ENCODE measurements at places on chromosomes 7 and 10. TPM values are rescaled to one million over a fixed set of nuclear protein-coding genes. Genes with fewer than 3 reads are reported as not detected.

GRCh38 chr7:149599636-149600206 lies 102.1 kb upstream of the ZNF746 start:
- DNase-seq = no peak

DNA sequence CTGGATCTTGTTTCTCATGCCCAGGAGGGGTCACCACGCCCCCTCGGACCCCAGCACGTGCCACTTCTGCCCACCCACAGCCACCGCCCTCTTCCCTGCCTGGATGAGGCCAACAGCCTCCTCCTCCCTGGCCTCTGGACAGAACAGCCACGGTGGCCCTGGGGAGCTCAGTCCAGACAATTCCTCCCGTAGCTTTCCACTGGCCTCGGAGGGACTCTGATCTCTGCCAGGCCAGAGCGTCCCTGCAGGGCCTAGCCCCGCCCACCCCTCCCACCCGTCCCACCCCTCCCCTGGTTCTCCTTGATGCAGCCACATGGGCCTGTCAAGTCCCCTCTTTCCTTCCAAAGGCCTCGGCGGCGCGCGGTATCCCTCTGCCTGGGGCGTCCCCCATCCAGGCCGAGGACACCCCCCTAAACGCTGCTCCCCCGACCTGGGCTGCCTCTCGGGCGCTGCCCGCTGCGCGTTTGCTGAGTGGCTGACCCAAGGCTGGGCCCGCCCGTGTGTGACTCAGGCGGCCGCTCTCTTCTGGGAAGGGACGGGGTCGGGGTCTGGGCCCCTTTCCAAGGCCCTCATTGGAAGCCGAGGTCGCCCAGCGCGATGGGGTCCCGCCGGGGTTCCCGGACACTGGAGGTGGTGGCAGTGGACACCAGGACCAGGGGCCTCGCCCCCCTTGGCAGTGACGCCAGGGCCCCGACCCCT lies 557 bp downstream of the TMEM120A start:
- no peak for DNase-seq

DNA sequence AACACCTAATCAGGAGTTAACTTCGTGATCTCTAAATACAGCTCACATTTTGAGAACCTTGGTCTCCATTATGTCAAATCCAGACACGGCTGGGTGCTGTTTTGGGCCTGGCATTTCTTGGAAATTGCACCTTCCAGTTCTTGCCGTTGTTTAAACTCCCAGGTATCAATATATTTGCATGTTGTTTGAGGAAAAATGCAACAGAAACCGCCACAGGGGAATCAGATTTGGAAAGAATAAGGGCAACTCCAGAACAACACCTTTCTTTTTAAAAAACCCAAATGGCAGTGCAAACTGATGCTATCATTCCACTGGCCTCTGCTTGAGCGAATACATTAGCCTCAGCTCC lies 162.0 kb downstream of the FGFR2 start:
- no peak for DNase-seq

GRCh38 chr10:31700181-31700611 lies 228.4 kb downstream of the ARHGAP12 start:
- DNase-seq = no peak

Gene ORC5
- 17.0 TPM for total RNA-seq

GRCh38 chr7:36306722-36307121 lies 82.9 kb upstream of the ANLN start:
- DNase-seq = no peak

Gene PSMC2
- 124 TPM for total RNA-seq

DNA sequence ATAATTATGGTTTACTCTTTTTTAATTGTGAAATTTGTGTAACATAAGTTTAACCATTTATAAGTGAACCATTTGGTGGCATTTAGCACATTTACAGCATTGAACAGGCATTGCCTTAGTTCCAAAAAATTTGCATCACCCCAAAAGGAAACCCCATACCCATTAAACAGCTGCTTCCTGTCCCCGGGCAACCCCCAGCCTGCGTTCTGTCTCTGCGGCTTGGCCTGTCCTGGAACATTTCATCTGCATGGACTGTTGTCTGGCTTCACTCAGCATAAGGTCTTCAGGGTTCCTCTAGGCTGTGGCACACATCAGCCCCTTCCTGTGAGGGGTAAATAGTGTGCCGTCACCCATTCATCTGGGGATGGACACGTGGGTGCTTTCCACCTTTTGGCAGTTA lies 6.9 kb downstream of the RET start:
- no peak for DNase-seq

GRCh38 chr7:26480156-26480555 lies 188.5 kb downstream of the SNX10 start:
- DNase-seq = no peak

Gene CNTNAP2
- 2.7 TPM for total RNA-seq

DNA sequence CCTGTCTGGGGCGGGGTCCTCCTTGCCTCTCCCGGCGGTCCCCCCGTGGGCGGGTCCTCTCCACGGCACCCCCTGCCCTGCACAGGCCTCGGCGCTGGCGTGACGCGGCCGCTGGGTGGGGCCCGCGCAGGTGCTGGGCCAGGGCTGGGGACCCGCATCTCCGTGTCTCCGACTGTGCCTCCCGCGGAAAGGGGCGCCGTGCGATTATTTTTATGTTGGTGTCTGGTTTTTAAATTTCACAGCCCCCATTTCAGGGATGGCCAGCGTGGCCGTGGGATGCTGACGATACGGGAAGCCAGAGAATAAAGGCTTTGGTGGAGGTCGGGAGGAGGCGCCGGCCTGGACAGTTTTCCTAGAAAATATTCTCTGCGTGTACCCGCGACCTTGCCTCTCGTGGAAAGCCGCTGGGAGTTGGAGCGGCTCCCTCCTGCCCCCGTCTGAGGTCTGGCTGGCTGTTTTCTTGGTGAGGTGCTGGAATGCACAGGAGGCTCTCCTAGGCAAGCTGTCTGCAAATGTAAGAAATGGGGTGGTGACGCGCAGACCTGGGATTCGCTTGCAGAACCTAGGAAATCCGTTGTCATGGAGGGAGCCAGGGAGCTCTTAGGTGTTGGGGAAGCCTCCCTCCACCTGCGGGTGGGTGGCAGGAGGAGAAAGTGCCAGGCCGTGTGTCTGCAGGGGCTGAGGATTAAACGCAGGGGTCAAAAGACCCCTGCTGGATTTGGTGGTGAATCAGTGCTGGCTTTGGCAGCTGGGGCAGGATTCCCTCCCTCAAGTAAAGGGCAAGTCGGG lies 28.7 kb upstream of the JAKMIP3 start:
- DNase-seq = no peak

GRCh38 chr7:34107276-34107675 lies 201.9 kb downstream of the BMPER start:
- DNase-seq = no peak

GRCh38 chr7:133822001-133822641 lies 305.0 kb upstream of the LRGUK start:
- no peak for DNase-seq

- DNase-seq = no peak
Measured at GRCh38 chr7:50962962-50963374, 180.3 kb upstream of the GRB10 start.

DNA sequence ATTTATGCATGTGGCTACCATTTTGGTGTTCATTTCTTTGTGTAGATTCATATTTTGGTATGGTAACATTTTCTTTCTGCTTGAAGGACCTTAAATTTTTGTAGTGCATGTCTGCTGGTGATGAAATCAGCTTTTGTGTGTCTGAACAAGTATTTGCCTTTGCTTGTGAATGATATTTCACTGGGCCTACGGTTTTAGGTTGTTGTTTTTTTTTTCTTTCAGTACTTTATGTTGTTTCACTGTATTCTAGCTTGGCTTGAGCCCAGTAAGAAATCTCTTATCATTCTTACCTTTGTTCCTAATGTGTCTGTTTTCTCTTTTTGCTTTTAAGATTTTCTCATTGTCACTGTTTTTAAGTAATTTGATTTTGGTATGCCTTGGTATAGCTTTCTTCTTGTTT lies 31.9 kb downstream of the SAMD8 start:
- no peak for DNase-seq

- DNase-seq = no peak
Measured at GRCh38 chr10:125783957-125784356, 8.3 kb upstream of the MMP21 start.

DNA sequence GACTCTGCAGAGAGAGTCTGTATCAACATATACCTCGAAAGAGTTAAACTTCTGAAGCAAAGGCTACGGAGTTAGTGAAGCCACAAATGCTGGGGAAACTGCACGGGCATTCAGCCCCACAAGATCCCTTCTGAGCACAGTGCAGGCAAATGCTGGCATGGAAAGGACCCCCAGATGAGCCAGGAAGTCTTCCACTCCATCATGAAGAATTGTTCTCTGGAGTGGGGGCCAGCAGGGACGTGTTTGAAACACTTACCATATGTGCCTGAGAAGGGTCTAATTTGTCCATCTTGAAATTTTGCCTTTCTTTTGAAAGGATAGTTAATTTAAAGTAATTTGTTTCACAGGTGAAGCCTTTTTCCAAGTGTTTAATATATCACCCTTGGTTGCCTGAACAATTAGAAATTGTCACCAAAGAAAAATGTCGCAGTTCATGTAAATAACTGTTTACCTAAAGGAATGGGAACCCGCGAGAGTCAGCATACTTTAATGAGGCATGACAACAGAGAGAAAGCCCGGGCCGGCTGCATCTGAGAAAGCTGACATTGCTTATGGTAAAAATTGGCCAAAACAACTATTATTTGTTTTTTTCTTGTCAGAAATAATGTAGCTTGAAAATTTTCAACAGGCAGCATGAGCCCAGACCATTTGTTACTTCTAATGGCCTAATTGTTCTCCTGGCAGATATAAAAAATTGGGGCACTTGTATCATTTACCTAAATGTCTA lies 287.6 kb upstream of the MGMT start:
- no peak for DNase-seq

Gene ASIC3
- total RNA-seq = 2.5 TPM

Gene CXCL12
- total RNA-seq = 0.46 TPM

Gene EN2
- total RNA-seq = not detected
